Caudate nucleus (tissue), 63 donors: ENCODE measurements at places on chromosomes 2 and 18.

GRCh38 chr2:191226196-191226595 is 19.0 kb upstream of the MYO1B start:
- no peak for DNase-seq

- DNase-seq: no peak
Observed at GRCh38 chr2:219184121-219184520, 6.0 kb downstream of the RETREG2 start.

- DNase-seq: no peak
Observed at GRCh38 chr18:8868276-8868675, 162.9 kb downstream of the MTCL1 start.

DNA sequence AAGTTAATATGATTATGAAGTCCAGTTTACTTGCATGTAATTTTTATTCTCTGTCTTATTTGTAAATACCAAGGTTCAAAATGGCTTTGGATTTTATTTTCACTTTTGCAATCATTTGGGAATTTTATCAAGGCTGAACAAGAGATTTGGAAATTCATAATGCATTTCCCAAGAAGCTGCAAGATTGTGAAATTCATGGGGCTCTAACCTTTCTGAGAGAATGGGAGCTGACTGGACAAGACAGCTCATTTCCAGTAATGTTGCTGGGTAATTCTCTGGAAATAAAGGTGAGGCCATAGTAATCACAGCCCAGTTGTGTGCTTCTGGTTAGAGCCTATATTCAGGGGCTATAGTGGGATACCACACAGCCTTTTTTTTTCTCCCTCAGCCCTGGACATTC is 21.5 kb upstream of the NABP1 start:
- no peak for DNase-seq

DNA sequence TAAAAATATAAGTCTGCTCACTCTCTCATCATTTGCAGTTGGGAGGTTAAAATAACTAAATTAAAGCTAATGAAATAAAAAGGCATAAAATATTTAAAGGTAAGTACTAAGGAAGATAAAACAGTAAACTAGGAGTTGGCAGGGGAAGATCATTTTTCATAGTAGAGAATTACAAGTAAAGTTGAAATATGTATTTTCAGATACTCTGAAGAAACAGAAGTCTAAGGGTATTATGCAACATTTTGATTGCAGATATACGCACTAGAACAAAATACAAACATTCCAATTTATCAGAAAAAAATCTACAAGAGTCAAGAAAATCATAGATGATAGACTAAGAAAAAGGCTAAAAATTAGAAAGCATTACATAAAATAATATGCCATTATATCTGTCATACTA is 167.6 kb upstream of the CTAGE1 start:
- DNase-seq: no peak
